ENCODE measurements at places on chromosomes 11 and 22.
A peak's percentile ranks its signal among the peaks of the same experiment; 100 is the strongest.

DNA sequence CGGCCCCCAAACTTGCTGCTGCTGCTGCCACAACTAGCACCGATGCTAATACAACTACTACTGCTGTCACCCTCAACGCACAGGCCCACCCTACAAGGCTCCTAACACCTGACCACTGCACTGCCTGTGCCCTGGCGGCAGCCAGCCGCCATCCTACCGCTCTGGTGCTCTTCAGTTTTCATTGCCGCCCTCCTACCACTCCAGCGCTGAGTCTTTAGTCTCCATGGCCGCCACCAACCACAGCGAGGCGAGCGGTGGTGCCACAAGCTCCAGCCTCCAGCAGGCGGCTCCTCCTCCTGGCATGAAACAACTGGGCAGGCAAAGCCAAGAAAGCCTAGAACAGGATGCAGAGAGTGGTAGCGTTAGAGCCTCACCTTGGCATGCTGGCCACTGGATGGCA is 5.0 kb upstream of the RFPL3 start:
- DNase-seq: no peak

- peak; percentile 75 for DNase-seq
Measured at GRCh38 chr11:11028017-11028692, 170.3 kb upstream of the ZBED5 start.

GRCh38 chr11:6598555-6598954 is 4.9 kb downstream of the RRP8 start:
- DNase-seq: no peak

DNA sequence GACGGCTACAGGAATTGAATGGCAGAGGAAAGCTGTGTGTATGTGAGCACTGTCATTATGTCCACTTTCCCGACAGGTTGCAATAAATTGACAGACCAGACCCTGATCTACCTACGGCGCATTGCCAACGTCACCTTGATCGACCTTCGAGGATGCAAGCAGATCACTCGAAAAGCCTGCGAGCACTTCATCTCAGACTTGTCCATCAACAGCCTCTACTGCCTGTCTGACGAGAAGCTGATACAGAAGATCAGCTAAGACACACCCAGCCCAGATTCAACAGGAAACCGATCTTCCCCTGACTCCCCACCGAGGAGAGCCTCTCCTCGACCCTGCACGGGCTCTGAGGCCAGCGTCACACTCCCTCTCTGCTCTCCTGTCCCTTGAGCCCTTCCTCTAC is 11.5 kb upstream of the GRK2 start:
- DNase-seq: no peak

DNA sequence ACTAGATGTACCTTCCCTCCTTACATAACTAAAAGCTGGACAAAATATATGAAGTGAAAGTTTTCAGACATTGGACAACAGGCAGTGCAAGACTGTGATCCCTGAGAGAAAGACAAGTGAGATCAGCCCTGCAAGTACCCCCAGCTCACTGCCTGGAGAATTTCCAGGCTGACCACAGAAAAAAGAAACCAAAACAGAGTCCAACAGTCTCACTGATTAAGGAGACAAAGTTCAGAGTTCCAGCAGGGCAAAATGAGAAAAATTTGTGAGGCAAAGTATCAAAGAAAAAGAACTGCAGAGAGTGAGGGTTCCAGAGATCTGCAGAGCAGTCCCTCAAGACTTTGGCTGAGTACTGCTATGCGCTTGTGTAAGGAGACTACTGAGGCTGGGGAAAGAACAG is 47.3 kb upstream of the TMEM45B start:
- DNase-seq: no peak

DNA sequence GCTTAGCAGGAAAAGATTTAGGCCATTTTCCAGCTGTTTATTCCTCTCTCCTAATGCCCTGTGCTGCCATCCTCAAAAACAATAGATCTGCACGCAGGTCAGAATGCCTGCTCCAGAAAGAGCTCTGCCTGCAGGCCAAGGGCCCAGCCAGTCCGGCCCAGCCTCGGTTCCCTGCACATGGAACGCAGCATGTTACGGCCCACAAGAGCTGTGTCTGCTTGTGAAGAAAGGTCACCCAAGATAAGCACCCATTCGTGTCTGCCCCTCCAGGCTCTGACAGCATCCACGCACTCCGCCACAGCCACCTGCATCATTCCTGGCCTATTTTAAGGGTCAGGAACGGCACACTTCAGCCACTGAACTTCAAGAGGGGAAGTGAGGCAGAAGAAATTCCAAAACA is 152.2 kb downstream of the SPATA19 start:
- no peak for DNase-seq

DNA sequence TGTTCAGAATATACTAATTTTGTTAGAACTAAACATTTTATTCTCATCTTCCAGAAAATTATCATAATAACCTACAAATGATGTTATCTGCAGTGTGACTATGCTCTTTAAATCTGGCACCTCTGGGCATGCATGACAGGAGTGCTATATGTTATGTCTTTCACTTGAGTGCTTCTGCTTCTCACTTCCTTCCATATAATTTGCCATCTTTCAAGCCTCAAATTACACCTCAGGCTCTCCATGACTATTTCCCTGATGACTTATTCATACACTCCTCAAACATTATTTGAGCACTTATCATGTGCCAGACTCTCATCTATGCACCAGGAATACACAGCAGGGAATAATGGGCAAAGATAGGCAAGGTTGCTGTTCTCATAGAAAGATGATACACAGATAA is 219.3 kb upstream of the POU2AF2 start:
- no peak for DNase-seq

GRCh38 chr22:30432096-30432495 is 6.5 kb downstream of the MTFP1 start:
- DNase-seq: no peak

- no peak for DNase-seq
Measured at GRCh38 chr11:124897674-124898262, at the start of gene ROBO4. Gene ROBO4, minus strand, starts transcription at chr11:124897865. Its CDS starts 70 bp downstream, at chr11:124897795.

DNA sequence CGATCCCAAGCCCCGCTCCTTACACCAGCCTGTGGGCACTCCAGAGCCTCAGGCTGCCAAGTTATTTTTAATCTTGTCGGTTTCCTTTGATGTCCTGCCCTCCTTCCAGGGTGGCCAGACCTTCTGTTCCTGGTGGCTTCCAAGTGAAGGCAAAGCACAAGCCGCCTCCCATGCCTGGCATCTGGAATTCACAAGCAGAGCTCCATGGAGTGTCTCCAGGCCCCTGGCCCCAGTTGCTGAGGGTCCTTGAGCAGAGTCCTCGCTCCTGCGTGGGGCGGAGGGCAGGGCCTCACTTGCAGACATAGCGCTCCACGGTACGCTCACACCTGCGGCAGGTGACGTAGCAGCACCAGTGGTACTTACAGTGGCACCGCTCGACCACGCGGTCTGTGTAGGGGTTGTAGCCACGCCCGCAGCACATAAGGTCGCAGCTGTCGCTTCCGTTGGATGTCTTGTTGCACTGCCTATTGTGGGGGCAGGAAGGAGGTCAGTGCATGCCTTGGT is 19.5 kb downstream of the WNT11 start:
- no peak for DNase-seq

DNA sequence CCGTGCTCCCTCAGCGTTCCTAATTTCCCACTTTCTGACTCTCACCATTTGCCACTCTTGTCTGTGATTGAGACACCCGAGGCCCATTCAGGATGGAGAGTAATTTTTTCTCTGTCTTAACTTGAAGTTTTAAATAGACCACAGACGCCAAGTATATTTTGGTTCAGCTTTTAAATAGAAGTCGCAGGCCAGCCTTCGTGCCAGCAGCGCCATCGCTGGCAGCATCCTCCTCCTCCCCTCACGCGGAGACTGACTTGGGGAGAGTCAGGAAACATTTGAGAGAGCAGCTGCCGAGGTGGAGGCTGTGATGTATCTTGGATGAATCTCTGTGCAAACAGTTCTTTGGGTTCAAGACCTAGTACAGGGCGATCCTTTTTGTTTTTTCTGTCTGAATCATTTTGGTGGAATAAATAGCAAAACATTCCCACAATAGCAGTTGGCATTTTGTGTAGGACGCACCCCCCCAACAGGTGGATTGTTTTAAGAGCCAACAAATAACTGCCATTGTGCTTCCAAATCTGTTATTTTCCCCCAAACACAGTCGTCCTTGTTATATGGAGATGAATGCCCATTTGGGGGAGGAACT is 889 bp upstream of the DMC1 start:
- peak; percentile 17 for DNase-seq

GRCh38 chr11:30016588-30017363 is at the start of gene KCNA4:
Gene KCNA4, minus strand, starts transcription at chr11:30017030. Its CDS starts 4,352 bp downstream, at chr11:30012678.
- no peak for DNase-seq

All from naive thymus-derived CD8-positive, alpha-beta T cell (primary cell).